ENCODE measurements at places on chromosomes 5 and 9.

- DNase-seq: no peak
Observed at GRCh38 chr9:130104491-130105193, 50.9 kb downstream of the GPR107 start.

- DNase-seq: no peak
Observed at GRCh38 chr9:115374724-115375268, 256.8 kb upstream of the TNC start.

DNA sequence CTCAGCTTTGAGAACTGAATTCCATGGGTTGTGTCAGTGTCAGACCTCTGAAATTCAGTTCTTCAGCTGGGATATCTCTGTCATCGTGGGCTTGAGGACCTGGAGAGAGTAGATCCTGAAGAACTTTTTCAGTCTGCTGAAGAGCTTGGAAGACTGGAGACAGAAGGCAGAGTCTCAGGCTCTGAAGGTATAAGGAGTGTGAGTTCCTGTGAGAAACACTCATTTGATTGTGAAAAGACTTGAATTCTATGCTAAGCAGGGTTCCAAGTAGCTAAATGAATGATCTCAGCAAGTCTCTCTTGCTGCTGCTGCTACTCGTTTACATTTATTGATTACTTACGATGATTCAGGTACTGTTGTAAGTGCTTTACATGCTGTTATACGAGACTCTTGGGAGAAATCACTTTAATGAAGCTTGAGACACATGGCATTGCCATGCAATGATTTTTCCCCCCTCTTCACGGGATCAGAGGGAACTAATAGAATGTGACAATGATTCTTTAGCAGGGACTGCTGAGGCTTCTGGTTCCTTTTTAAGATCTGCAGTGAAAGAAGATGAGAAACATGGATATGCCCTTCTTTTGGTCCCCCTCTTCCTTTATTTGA, 63.8 kb downstream of the PTTG1 start:
- no peak for DNase-seq

DNA sequence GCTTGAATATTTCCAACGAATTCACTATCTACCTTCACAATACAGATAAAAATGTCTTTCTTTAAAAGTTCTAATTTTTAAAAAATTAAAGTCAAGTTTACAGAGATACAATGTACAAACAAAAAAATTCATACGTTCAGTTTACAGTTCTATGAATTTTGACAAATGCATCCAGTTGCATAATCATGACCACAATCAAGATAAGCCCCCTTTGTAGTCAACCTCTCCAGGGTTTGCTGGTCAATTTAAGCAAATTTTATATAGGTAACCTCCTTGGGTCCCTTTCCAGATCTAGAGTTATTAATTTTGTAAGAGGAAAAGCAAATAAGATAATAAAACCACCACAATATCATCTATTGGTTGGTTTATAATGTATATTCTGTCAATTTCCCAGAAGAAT, 76.3 kb downstream of the MRPS27 start:
- no peak for DNase-seq

- no peak for DNase-seq
Observed at GRCh38 chr9:22529426-22530199, 83.0 kb downstream of the DMRTA1 start.

- no peak for DNase-seq
Observed at GRCh38 chr5:102760815-102761214, 5.7 kb downstream of the PAM start.
